ENCODE measurements at places on chromosomes 5 and 9. TPM values are rescaled to one million over a fixed set of nuclear protein-coding genes. Genes with fewer than 3 reads are reported as not detected.

DNA sequence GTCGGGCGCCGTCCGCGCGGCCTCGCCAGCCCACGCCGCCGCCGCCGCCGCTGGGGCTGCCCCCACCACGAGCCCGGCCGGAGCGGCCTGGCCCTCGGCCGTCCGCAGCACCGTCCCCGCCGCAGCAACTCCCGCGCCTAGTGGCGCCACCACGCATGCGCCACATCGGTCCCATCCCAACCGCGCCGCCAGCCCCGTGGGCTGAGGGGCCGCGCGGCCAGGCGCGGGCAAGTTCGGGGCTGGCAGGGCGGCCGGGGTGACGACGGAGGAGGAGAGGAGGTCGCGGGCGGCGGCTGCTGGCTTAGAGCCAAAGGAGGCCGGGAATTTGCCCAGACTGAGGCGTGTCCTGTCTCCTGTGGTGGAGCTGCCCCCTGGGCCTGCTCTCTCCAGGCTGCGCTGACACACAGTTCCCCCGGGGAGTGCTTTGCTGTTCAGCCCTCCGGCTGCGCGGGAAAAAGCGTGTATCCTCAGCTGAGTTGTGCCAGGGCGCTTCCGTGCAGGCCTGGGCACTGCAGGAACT, at the start of gene TUSC1:
Gene TUSC1 (minus strand): TSS at position 298 of the 520 bp plus-strand sequence. CDS start 132 bp downstream, at position 166.
- no peak for DNase-seq

HAVCR1 gene
- 1.1 TPM for total RNA-seq

SLC4A9 gene
- total RNA-seq, result not detected

GRCh38 chr9:127223266-127223665, 41.3 kb upstream of the GARNL3 start:
- DNase-seq, result no peak

DNA sequence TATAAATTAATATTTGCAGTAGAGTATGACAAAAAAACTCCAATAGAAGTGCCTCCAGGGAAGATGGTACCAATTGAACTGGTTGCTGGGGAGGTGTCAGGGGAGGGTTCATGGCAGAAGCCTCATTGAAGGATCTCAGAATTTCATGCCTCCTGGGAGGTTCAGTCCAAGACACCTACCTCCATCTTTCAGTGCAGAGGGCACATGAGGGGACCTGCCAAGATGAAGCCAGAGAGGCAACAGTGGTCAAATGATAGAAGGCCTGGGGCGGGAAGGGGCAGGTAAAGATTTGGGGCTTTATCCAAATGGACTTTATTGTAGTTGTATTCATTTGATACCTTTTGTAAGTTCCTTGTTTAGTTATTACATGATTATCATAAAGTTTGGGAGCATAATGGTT, 25.9 kb upstream of the KCNIP1 start:
- no peak for DNase-seq

HNRNPK gene
- total RNA-seq, result 613 TPM

DNA sequence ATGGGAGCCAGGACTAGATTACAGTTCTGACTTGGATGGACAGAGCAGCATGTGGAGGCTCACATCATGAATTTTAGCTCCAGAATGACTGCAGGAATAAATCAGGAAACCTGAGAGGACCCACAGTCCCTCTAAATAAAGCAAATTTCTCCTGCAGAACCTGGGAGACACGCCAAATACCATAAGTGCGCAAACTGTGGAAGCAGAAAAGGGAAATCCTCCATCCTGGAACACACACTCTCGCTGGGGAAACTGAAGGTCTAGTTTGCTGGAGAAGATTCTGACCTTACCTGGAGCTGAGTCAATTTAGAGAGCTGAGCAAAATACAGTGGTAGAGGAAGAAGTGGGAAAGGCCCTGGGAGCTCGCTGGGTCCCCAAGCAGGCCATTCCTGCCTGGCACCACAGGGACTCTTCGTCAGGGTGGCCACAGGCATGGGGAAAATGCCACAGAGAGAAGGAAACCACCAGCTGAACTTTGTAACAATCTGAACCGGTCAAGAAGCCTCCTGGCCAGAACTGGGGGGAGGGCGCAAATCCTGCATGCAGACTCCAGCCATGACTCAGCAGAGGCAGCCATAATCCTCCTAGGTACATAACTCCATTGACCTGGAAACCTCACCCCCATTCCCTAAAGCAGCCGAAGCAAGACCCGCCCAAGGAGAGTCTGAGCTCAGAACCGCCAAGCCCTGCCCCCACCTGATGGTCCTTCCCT, 390.9 kb downstream of the LRRC70 start:
- DNase-seq, result no peak

DNA sequence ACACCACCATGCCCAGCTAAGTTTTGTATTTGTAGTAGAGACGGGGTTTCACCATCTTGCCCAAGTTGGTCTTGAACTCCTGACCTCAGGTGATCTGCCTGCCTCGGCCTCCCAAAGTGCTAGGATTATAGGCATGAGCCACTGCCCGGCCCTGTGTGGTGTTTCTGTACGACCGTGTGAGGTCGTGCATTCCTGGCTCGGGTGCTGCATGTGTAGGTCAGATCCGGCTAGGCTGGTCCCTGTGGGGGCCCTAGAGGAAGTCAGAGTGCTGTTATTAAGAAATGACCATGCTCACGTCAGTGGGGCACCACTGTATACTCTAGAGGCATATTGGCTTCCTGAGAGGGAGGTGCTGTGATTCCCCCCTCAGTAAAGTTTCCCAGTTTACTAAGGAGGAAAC, 13.7 kb downstream of the WNK2 start:
- DNase-seq, result no peak

KLF4 gene
- total RNA-seq, result 22.1 TPM

GRCh38 chr5:67941614-67942401, 273.7 kb upstream of the PIK3R1 start:
- no peak for DNase-seq
